ENCODE measurements at places on chromosomes 1 and 21. TPM values are rescaled to one million over a fixed set of nuclear protein-coding genes. Genes with fewer than 3 reads are reported as not detected.

Gene MRPS21
- total RNA-seq: 60.0 TPM

DNA sequence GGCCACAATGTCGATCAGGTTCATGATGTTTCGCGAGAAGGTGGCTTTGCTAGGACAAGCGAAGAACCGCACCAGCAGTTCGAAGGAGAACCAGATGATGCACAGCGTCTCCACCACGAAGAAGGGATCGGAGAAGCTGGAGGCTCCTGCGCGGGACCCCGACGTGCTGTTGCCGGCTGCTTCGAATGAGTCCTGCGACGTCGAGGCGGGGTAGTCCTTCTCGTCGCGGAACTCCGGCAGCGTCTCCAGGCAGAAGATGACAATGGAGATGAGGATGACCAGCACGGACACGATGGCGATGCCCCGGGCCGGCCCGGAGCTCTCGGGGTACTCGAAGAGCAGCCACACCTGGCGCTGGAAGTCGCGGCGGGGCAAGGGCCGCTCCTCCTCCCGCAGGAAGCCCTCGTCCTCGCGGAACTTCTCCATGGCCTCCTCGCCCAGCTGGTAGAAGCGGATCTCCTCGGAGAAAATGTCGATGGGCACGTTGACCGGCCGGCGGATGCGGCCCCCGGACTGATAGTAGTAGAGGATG, 869 bp downstream of the KCNA3 start:
- no peak for DNase-seq

GRCh38 chr1:119150150-119150549, 9.7 kb upstream of the WARS2 start:
- DNase-seq: no peak

DNA sequence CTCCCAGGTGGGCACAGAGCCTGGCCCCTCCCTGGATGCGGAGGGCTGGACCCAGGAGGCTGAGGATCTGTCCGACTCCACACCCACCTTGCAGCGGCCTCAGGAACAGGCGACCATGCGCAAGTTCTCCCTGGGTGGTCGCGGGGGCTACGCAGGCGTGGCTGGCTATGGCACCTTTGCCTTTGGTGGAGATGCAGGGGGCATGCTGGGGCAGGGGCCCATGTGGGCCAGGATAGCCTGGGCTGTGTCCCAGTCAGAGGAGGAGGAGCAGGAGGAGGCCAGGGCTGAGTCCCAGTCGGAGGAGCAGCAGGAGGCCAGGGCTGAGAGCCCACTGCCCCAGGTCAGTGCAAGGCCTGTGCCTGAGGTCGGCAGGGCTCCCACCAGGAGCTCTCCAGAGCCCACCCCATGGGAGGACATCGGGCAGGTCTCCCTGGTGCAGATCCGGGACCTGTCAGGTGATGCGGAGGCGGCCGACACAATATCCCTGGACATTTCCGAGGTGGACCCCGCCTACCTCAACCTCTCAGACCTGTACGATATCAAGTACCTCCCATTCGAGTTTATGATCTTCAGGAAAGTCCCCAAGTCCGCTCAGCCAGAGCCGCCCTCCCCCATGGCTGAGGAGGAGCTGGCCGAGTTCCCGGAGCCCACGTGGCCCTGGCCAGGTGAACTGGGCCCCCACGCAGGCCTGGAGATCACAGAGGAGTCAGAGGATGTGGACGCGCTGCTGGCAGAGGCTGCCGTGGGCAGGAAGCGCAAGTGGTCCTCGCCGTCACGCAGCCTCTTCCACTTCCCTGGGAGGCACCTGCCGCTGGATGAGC, 34.2 kb downstream of the TRIM11 start:
- DNase-seq: no peak

DNA sequence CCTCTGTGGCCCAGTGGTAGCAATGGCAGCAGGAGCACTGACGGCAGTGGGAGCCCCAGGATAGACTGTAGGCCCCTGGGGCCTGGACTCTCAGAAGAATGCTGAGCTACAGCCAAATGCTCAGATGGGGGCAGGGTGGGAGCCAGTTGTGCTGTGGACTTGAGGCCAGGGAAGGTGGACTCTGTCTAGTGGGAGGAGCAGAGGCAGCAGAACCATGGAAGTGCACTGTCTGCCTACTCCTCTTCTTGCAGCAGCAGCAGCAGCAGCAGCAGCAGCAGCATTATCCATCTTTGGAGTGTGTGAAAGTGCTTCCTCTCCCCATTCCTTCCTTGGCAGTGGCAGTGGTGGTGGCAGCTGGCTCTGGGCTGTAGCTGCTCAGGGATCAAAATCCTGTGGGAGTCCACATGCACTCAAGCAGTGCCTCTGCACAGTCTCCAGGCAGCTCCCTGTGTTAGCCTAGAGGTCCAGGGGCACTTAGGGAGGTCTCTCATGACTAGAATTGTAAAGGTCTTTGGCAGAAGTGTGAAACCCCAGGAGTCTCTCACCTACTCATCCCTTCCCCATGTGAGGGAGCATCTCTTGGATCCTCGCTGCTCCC, 917.9 kb upstream of the B3GALT2 start:
- no peak for DNase-seq

GRCh38 chr1:39508266-39508665, 16.8 kb downstream of the BMP8A start:
- DNase-seq: no peak

DNA sequence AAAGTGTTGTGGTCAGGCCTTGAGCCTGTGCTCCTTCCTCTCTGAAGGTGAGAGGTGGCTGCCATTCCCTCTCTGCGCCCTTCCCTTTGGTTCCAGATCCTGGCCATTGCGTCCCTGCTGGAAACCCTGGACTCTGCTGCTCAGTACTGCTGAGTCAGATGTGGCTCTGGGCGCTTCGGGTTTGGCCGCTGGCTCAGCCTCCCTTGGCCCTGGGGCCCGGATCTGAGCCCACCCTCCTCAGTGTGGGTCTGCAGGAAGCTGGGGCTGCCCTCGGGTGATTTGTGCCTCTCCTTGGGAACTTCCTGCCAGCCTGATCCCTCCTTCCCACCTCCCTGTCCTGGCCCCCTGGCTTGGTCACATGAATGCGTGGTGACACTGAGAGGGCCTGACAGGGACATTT, 32.2 kb downstream of the QSOX1 start:
- no peak for DNase-seq

- peak; percentile 22 for DNase-seq
These were observed 44.5 kb upstream of the PRRX1 start for GRCh38 chr1:170619241-170620028.

- DNase-seq: no peak
These were observed 6.9 kb upstream of the PRSS38 start for GRCh38 chr1:227808566-227808965.

- DNase-seq: no peak
These were observed 45.1 kb downstream of the GRIK3 start for GRCh38 chr1:36989241-36989640.

Data from foreskin keratinocyte (primary cell).